ENCODE measurements at places on chromosomes 6 and 20.

- DNase-seq = no peak
Measured at GRCh38 chr6:161152907-161153662, 120.8 kb downstream of the AGPAT4 start.

DNA sequence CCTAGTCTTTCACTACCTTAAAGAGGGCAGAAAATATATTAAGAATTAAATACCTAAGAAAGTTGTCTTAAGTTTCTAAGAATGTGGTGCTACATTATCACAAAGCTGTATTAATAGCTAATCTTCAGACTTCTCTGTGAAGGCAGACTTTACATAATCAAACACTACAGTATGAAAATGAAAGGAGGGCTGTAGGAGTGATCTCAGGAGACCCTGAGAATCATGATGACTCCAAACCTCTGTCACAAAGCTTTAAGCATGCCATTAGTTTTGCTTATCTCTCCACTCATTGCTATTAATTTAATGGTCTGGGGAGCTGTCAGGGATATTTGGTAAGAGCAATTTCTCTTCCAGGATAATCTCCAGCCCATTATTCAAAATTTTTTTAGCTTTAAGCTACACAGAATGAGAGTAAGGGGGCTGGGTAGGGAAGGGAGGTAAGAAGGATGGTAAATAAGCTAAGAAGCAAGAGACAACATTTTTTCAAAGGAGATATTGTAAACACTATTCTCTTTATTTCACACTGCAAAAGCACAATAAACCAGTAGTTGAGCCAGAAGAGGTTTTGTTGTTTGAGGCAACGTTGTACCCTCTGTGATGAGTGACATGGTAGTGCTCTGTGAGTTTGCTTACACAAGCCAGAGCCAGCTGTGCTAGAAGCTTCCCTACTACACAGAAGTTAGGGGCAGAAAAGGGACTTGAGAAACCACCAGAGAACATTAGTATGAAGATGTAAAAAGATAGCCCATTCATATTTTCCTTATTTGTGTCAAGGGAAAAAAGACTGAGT, 258.8 kb downstream of the GMDS start:
- no peak for DNase-seq

DNA sequence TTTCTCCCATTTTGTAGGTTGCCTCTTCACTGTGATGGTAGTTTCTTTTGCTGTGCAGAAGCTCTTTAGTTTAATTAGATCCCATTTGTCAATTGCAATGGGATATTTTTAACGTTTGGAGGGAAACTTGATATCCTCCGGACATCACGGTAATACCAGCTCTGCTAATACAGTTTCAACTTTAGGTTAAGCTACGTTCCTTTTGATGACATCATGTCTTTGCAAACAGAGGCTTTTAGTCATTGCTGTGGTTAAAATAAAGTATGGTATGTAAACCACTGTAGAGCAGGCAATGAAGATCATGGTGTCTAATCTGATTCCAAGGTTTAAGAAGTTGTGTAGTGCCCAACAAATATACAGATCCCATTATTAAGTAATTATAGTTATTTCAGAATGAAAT, 168.0 kb upstream of the CHD6 start:
- DNase-seq = no peak

GRCh38 chr6:11820821-11821220, 42.2 kb upstream of the ADTRP start:
- no peak for DNase-seq

DNA sequence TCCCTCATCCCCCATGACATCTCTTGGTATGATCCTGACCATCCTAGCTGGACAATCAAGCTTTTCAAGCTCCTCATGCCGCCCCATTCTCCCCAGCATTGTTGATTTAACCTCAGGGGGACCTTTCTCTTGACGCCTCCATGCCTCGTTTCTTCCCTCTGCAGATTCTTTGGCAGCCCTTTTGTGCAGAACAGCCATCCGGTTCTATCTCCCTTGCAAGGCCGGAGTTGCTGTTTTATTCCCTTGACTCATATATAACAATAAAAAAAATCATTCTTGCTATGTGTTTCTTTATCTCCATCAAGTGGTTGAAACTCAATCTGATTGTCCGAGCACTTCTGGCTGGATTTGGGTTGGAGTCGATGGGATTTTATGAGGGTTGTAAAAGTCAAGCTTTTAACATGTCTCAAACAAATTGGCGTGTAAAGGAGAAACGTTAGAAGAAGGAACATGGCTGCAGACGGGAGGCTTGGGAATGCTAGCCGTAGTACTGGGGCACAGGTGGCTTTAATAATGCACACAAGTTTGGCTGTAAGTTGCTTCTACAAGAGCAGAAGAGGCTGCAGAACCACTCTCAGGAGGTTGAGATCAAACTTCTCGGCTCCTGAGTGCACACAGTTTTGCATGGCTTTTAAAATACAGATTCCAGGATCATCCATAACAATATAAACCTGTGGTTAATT, 3.9 kb upstream of the SULF2 start:
- DNase-seq = no peak

All from NCI-H446 (cell line).